CD4-positive, alpha-beta T cell treated with Interleukin-4 for 4 hours (primary cell): ENCODE measurements at places on chromosomes 1 and 21.

- no peak for DNase-seq
Measured at GRCh38 chr1:168097921-168098528, 38.7 kb downstream of the GPR161 start.

DNA sequence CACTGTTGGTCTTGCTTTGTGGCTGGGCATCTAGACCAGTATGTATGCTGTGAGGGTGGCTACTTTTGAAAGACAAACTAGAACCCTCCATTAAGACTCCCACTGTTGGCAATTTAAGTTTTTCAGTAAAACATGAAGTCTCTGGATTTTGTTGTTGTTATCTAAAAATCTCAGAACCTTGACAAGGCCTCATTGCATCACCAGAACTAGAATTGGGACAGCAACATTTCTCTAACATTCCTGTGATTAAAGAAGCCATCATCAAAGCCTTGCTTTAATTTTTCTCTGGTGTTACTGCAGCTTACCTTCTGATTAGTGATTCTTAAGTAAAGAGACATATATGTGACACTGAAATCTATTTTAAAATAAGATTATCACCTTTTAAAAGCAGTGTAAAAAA lies 4.5 kb downstream of the TRIM67 start:
- DNase-seq, result no peak

DNA sequence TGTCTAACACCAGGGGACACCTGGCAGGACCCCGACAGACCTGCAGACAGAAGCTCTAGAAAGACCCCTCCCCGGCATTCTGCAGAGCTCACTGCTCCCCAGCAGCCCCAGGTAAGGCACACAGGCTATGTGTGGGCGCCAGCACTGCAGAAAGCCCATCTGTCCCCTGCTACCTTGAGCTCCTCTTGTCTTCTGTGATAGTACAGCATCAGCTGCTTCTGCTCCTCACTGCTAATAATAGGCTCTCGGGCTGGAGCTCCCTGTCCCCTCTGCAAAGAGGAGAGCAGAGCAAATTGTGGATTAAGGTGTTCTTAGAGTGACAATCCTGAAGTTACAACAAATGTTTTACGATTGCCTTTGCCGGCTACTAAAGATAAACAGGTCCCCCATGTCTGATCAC lies 10.1 kb downstream of the CFAP298 start:
- no peak for DNase-seq

GRCh38 chr1:106700211-106700610 lies 356.3 kb upstream of the PRMT6 start:
- DNase-seq, result no peak

DNA sequence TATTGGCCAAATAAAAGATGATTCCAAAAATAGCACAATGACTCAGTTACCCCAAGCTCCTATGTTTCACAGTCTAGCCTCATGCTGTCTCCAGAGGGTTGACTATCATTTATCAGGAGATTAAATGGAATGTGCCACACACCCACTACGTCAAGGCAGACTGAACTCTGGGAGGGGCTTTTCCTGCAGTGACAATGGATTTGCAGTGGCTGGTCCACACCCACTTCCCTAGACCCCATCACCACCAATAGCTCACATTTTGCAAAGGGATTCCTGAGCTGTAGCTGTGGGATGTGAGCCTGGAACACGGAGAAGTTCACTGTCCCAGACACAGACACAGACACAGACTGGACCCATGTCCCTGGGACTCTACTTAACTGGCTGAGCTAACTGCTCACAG lies 77.1 kb downstream of the HLCS start:
- DNase-seq, result no peak

- no peak for DNase-seq
Measured at GRCh38 chr1:58256041-58256440, 290.5 kb downstream of the OMA1 start.
